GM06990 (cell line): ENCODE measurements at places on chromosomes 2 and 18.

GRCh38 chr2:219119422-219120043 lies 41.1 kb downstream of the NHEJ1 start:
- DNase-seq, result no peak

DNA sequence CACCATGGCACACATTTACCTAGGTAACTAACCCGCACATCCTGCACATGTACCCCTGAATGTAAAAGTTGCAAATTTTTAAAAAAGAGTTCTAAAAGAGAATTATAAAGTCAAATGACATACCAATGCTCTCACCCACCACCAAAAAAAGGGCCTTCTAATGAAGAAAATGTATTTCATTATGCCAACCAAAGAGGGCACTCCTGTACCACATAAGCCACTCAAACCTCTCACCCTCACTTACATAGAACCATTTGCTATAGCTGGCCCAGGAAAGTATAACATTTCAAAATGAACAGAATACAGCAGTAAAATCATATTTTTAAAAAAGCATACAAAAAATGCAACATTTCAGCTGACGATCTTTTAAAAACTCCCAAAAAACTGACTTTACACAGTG lies 241.5 kb upstream of the PKDCC start:
- no peak for DNase-seq

- no peak for DNase-seq
Measured at GRCh38 chr2:7693246-7694075, 776.2 kb downstream of the RNF144A start.

GRCh38 chr18:8706791-8707555 lies 1.6 kb downstream of the MTCL1 start:
- DNase-seq, result no peak

DNA sequence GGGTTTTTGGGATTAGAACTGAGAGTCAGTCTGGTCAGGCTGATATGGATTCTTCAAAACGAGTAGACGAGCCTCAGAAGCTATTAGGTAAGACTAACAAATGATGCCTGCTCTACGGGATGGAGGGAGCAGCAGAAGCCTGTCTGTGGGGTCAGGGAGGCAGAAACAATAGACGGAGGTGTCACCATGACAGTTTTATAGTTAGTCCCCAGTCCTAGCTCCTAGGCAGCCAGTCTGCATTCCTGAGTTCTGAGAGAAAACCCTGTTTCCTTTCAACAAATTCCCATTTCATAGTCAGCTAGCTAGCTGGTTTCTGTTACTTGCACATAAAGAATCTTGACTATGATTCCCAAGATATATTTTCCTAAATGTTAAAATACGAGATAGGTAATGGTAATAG lies 542.1 kb downstream of the PID1 start:
- no peak for DNase-seq

DNA sequence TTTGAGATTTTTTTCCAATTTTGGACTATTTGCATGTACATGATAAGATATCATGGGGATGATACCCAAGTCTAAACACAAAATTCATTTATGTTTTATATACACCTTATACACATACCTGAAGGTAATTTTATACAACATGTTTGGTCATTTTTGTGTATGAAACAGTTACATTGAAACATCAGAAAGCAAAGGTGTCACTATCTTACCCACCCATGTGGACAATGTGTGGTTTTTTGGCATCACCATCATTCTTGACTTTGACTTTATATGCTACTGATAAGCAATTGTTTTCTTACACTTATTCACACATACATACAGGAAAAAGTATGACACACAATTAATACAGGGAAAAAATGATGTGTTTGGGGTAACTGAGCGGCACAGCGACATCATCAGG lies 51.0 kb upstream of the ACVR1 start:
- DNase-seq, result no peak

GRCh38 chr2:113068706-113069485 lies 1.1 kb downstream of the IL1F10 start:
- DNase-seq, result no peak

- DNase-seq, result no peak
Measured at GRCh38 chr2:27798948-27799645, 27.6 kb downstream of the MRPL33 start.

DNA sequence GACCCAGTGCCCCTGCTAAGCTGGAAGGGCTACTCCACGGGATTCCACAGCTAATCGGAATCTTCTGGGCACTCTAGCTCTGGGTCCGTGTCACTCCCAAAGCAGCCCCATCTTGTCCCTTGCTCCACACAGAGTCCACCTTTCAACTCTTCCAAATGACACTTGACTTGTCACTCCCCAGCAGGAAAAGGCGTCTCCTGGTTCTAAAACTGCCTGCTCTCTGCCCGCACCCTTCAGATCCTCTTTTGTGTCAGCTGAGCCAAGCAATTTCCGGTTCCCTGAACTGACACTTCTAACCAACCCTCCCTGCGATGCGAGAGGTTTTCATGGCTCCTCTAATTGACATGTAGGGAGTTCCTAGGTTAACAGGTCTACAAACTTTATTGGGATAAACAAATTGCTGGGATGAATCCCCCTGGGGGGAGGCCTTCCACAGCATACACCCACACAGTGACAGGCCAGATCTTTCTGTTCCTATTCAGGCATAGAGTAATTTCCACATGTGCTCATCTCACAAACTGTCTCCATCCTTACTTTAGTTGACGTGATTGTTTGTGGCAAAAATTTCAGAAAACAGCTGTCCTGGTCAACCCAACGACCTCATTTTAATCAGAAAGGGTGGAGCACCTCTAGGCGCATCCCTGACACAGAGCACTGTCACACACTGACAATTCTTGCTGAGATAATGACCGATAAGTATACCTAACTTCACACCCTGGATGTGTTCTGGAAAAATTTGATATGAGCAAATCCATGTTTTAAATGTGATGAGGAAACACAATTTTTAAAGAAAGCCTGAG lies 104.9 kb downstream of the RBMS1 start:
- no peak for DNase-seq

- DNase-seq, result peak; percentile 72
Measured at GRCh38 chr2:121699421-121700333, 37.0 kb downstream of the NIFK start.

DNA sequence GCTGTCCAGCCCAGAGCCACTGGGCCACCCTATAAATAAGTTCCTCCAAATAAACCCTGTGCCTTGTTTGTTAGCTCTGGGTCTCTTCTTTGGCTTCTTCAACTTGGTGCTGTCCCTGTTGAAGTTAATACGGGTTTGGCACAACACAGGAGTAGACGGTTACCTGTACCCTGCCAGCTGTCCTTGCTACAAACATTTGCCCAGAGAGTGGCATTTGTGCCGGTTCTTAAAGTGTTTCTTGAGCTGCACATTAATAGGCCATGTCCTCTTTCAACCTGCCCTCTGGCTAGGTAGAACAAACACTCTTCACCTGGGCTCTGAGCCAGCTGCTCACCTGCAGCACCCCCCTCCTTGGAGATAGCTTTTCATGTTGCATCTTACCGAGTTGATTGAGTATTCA lies 139.2 kb downstream of the NEDD4L start:
- DNase-seq, result no peak

DNA sequence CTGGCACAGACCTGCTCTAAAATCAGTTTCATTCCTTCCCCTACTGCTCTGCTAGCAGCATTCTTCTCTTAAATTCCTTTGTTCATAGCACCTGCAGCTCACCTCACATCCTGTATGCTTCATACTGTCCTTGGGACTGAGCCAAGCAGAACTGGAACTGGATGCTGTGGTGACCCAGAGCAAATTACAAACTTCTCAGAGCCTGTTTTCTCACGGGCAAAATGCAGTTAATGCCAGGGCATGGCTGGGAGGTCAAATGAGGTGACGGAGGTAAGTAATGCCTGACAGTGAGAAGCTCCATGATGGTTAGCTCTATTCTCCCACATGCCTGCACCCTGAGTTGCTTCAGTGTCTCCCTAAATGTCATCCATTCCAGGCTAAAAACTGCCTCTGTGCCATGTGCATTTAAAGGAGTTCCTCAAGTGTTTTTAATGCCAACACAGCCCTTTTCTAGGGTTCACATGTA lies 29.7 kb downstream of the C2orf42 start:
- DNase-seq, result peak; percentile 75

- no peak for DNase-seq
Measured at GRCh38 chr2:189512879-189513278, 67.7 kb downstream of the SLC40A1 start.

DNA sequence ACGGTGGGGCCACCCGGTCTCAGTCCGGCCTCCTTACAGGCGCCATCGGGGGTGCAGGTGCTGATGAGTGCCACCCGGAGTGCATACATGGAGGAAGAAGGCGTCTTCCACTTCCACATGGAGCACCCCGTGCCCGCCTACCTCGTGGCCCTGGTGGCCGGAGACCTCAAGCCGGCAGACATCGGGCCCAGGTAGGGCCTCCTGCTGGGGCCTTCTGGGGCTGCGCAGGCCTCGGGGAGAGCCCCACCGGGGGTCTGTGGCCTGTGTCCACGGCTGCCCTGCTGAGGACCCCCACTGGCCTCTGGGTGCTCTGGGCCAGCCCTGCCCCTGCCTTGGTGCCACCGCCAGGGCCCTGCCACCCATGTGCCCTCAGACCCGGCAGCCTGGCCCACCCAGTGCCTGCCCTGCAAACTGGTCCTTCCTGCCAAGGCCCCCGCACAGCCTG lies 4.8 kb downstream of the RNPEPL1 start:
- no peak for DNase-seq

- no peak for DNase-seq
Measured at GRCh38 chr2:205605638-205606304, 76.5 kb upstream of the NRP2 start.

DNA sequence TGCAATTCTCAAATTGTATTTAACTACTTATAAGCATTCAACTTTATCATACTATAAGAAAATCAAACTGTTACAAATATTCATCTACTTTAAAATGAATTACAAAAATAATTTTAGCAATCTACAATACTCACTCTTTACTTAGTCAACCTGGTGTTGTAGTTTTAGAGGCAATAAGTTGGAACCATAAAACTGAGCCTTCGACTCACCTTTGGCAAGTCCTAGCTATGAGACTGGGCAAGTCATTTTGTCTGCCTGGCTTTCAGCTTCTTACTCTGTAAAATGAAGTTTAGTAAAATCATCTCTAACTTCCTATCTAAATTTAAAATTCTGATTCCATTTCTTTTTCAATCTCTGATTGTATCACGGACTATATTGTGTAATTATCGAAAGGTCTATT lies 161.0 kb downstream of the LAMA3 start:
- no peak for DNase-seq

GRCh38 chr18:63686871-63687270 lies 15.9 kb upstream of the SERPINB11 start:
- DNase-seq, result no peak

- DNase-seq, result no peak
Measured at GRCh38 chr18:79748321-79749180, 49.2 kb upstream of the KCNG2 start.

DNA sequence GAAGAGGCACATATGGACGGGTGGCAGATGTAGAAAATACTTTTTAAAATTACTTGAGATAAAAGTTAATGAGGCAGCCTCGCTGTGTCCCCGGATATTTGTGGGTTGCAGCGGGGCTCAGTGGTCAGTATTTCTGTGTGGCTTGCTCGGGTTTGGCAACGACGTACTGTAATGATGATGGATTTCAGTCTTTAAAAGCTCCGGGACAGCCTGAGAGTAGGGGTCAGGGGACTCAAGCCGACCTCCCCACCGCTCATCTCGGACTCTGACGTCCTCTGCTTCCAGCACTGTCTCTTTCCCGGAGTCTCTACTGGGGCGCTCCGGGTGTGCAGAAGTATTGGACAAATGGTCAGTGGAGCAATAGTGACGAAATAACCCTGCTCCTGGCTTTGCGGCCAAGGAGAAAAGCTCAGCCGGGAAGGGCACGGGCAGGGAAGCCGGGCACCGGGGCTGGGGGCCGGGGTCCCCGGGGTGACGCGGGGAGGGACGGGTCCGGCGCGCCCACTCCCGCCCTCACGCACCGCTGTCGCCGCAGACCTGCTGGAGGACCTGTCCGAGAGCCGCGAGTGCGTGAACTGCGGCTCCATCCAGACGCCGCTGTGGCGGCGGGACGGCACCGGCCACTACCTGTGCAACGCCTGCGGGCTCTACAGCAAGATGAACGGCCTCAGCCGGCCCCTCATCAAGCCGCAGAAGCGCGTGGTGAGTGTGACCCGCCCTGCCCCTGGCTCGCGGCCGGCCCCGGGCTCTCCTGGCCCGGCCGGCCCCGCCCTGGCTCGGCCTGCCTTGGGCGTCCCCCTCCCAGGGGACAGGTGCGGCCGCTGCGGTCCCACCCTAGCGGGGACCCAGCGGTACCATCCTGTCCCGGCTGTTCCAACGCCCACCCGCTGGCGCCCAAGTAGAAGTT lies 7.3 kb downstream of the GATA6 start:
- no peak for DNase-seq

GRCh38 chr18:29160170-29160569 lies 983.2 kb upstream of the CDH2 start:
- DNase-seq, result no peak

- DNase-seq, result no peak
Measured at GRCh38 chr2:143830476-143830875, 689.4 kb downstream of the ZEB2 start.

GRCh38 chr2:120654381-120655134 lies 81.1 kb upstream of the GLI2 start:
- DNase-seq, result no peak

DNA sequence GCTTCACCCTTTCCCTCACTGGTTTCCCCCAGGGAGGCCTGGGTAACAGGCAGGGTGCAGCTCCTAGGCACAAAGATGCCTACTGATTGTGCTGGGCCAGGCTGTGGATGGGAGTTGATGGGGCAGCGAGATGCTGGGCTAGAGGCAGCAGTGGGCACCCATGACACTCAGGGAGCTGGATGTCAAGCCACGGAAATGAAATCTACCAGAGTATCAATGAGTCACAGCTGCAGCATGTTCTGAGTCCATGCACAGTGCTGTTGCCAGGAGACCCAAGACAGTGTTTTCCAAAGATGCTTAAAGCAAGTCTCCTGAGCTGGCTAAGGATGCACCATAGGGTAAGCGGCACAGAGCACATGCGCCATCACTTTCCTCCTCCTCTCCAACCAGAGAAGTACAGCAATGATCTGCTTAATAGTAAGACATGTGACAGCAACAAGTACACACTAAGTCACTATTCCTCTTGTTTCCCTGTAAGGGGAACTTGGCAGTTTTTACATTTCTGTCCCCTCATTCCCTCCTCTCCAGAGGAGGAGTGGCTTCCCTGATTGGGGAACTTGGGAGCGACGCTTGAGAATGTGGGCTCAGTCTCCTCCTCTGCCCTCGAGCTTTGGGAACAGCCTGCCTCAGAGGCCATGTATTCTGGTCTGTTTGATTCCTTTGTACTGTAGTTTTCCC lies 57.2 kb downstream of the CDC42EP3 start:
- no peak for DNase-seq

GRCh38 chr2:64605991-64606478 lies 47.7 kb downstream of the SERTAD2 start:
- no peak for DNase-seq

GRCh38 chr2:146950361-146950760 lies 894.5 kb upstream of the ACVR2A start:
- DNase-seq, result no peak

GRCh38 chr2:195706161-195706900 lies 49.3 kb downstream of the SLC39A10 start:
- DNase-seq, result no peak

DNA sequence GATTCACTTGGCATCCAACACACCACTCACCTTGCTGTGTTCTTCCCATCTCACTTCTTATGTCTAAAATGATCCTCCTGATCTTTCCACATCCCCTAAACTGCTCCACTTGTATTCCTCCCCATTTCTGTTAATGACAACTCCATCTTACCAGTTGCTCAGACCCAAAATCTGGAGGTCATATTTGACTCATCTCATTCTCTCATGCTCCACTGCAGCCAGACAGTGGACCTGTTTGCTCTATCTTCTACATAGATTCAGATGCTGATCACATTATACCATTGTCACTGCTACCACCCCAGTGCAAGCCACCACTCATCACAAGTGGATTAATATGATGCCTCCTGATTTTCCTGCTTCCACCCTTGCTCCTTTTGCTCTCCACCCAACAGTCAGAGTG lies 7.9 kb upstream of the NABP1 start:
- no peak for DNase-seq
